ENCODE measurements at places on chromosomes 7 and 10.

- DNase-seq, result no peak
Observed at GRCh38 chr10:73788864-73789658, 3.7 kb downstream of the ZSWIM8 start.

DNA sequence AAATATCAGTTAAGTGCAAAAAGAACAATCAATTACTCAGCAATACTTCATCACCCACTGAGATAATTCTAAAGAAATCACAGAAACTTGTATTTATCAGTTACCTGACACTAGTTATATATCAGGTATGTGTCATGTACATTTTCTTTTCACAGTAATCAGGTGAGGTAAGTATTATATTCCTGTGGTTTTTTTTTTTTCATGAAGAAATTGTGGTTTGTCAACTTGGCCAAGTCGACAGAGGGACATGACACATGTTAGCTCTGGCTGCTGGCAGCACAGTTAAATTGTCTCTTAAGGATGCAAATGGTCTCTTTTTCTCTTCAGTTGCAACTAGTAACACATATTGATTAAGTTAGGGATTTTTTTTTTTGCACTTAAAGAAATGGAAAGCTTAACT lies 13.7 kb upstream of the GPR141 start:
- no peak for DNase-seq

GRCh38 chr10:113648478-113648877 lies 15.4 kb downstream of the NRAP start:
- DNase-seq, result peak; percentile 5

DNA sequence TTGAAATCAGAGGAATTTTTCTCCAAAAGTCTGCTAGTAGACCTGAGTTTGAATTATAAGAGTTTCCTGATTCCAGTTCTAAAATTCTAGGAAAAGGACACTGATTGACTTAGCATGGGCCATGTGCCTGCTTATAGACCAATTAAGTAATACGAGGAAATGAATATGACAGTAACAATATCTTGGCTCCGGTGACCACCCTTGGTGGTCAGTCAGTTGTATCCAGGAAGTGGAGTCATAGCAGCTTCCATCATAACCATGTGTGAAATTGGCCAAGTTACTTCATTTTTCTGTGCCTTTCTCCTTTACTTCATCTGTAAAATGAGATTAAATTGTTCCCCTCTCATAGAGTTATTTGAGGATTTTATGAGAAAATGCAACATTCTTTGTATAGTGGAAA lies 66.9 kb downstream of the MTPAP start:
- peak; percentile 35 for DNase-seq

DNA sequence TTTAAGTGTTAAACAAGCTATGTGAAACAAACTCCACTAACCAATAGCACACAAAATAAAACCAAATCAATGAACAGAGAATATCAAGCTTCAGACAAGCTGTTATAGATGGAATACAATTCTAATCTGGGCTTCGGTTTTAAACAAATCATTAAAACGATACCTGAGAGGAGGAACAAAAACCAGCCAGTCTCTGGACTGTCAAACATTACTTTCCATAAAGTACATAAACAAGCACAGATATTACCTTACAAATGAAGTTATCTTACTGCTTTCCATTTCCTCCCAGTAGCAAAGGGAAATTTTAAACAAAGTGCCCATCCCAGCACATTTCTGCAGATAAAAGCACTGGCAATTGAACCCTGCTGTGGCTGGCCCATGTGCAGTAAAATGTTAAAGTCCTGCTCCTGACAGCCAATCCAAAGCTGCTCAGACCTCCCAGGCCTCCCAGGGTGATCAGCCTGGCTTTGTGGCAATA lies 128.0 kb downstream of the NRCAM start:
- no peak for DNase-seq

- DNase-seq, result no peak
Observed at GRCh38 chr7:2202901-2203765, 29.6 kb downstream of the MAD1L1 start.

GRCh38 chr10:76333796-76334195 lies 902.4 kb downstream of the LRMDA start:
- no peak for DNase-seq

GRCh38 chr7:13800694-13801448 lies 188.6 kb downstream of the ETV1 start:
- DNase-seq, result peak; percentile 94

Data from fibroblast of mammary gland (primary cell).